RPMI8226 (cell line): ENCODE measurements at places on chromosomes 6 and 20.

DNA sequence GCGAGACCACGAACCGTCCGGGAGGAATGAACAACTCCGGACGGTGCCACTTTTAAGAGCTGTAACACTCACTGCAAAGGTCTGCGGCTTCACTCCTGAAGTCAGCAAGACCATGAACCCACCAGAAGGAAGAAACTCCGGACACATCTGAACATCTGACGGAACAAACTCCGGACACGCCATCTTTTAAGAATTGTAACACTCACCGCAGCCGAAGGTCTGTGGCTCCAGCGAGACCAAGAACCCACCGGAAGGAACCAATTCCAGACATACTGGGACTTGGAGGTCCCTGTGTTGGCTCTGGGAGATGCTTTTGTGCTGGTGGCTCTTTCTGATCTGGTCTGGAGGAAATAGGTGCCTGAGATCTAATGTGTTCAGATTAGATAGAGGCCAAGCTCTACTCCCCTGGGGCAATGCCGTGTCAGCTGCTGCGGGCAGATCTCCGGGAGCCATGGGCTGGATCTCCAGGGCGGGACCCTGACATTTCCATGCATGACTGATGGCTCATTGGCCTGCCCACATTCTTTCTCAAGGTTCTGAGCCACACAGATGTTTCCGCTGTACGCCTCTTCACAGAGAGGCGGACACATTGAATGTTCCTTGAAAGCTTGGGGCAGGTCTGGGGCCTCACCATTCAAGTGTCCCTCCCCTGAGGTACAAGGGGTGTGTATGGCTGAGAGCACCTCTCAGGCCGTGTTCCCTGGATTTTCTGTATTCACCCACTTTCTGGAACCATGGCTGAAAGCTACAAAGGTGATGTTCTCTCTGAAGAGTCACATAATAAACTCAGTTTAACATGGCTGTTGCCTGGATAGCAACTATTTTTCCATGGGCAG, 29.3 kb downstream of the GMPR start:
- DNase-seq, result no peak

GRCh38 chr6:836276-836853, 143.4 kb upstream of the EXOC2 start:
- DNase-seq, result no peak

DNA sequence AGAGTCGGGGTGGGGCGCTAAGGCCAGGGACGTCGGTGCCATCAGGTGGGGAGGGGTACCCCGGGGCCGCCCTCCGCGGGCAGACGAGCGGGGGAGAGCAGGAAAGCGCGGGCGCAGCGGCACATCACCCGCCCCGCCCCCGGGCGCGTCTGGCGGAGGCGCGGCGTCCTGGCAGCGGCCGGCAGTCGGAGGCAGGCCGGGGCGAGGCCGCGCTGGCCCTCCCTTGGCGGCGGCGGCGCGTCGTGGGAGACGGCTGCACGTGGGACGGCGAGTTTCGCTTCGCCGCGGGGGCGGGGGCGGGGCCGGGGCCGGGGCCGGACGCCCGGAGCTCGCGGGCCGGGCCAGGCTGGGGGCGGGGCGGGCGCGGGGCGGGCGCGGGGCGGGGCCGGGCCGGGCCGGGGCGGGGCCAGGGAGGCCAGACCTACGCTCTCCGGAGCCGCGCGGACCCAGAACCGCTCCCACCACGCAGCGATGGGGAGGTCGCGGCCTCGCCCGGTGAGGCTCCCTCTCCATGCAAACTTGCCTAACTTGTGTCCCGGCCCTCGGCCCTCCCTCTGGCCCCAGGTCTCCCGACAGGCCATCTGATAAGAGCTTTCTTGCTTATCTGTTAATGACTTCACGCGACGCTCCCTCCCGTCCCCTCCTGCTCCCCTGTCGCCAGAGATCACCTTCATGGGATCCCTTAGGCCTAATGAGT, 12.5 kb downstream of the ITPR3 start:
- peak; percentile 78 for DNase-seq

GRCh38 chr6:119160911-119161310, 82.4 kb upstream of the FAM184A start:
- no peak for DNase-seq

DNA sequence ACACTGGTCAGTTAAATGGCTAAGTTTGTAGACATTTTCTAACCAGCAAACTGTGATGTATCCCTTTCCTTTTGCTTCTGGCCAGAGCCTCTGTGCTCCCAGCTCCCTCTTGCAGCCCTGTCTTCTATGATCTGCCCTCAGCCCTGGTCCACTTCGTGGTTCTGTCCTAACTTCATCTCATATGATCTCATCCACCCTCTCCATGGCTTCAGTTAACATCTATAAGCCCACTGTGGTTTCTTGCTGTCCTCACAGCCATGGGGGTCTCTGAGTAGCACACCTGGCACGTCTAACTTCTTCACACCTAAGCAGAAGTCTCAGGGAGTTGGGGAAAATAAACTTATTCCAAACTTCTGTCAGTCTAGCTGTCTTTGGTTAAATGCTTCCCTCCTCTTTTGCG, 81.8 kb downstream of the IRF4 start:
- no peak for DNase-seq

GRCh38 chr20:24663496-24663895, 194.1 kb downstream of the SYNDIG1 start:
- DNase-seq, result no peak

GRCh38 chr6:158516098-158516497, 43.8 kb upstream of the TMEM181 start:
- DNase-seq, result no peak

- DNase-seq, result no peak
Observed at GRCh38 chr20:33046412-33046811, 7.3 kb upstream of the BPIFB3 start.

DNA sequence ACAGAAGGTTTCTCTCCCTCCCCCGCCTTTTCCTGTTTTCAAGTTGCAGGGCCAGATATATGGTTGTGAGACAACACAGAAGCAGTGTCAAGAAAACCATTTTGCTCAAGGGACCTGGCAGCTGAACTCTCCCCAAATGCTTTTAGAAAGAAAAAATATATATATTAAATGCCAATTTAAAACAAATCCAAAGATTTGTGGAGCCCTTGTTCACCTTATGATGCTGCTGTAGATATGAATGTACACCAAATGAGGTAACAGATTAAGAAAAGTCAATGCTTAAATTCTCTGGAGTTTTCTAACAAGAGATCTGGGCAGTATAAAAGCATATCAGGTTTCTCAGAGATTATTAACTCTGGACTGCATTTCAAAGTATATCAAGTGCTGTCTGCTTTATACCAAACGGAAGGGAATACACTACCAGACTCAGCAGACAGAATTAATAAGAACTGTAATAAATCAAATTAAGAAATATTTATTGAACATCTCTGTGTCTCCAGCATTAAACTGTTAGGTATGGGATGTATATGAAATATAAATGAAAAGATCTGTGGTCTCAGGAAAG, 357.5 kb downstream of the HDGFL1 start:
- no peak for DNase-seq

- no peak for DNase-seq
Observed at GRCh38 chr20:3686867-3687321, 5.1 kb upstream of the ADAM33 start.

- DNase-seq, result no peak
Observed at GRCh38 chr6:43782764-43783513, 12.9 kb downstream of the VEGFA start.

DNA sequence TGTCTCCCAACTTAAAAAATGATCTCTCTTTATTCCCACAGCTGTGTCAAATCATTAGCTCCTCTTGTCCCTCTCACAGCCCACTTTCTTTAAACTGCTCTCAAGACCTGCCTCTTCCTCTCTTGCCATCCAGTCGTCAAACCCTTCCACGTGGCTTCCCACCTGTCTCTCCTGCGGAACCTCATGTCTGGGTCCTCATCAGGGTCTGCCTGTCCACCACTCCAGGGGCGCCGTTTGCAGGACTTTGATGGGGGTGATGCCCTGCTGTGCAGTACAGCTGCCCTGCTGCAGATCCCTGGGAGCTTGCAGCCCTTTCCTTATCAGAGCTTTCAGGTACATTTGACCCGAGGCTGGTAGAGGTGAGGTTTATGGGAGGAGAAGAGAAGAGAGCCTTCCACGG, 114.8 kb downstream of the DHX35 start:
- no peak for DNase-seq

- DNase-seq, result no peak
Observed at GRCh38 chr6:73612611-73613010, 41.2 kb downstream of the SLC17A5 start.

- DNase-seq, result no peak
Observed at GRCh38 chr20:1879369-1879768, 15.8 kb upstream of the SIRPA start.

DNA sequence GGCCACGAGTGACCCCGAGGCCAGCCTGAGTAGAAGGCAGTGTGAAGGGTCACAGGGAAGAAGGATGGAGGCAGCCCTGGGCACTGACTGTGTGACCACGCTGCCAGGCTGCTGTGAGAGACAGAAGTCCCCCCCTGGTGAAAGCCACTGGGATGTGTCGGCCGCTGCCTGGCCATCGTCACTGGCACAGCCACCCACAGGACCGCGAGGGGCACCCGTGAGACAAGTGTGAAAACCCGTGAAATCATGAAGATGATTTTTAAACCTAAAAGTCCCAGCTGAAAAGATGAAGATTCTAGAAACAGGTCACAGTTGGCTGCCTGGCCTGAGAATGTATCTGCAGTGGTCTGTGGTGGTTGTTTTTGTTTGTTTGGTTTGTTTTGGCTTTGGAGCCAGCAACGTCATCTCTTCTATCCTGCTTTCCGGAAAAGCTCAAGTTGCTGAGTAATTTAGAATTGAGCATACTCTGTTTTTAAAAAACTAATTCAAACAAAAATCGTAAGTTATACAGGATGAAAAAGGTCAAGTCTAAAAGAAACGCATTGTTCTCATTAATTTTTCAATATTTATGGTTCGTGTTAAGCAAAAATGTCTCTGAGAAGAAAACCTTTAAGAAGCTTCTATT, 94.7 kb downstream of the HUS1B start:
- DNase-seq, result no peak

- no peak for DNase-seq
Observed at GRCh38 chr20:61748376-61748775, 317.3 kb downstream of the TAF4 start.

- DNase-seq, result no peak
Observed at GRCh38 chr20:3760655-3761348, 6.8 kb downstream of the ADISSP start.

DNA sequence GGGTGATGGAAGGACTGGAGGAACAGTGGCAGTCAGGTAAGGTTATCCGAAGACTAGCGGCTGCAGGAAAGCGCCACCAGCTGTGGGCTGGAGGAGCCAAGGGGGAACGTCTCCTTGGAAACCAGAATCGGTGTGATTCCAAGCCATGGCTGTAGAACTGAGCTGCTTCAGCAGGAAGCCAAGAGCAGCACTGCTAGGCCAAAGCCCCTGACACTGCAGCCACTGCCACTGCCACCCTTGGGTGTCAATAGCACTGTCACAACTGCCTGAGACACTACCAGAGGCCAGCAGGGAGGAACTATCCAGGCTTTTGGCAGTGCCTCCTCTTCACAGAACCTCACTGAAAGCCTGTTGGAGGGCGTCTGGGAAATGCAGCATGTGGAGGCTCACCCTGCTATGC, 289.6 kb upstream of the SUPT3H start:
- no peak for DNase-seq

GRCh38 chr6:153590411-153590810, 448.6 kb upstream of the OPRM1 start:
- no peak for DNase-seq

GRCh38 chr20:25273541-25274358, 25.9 kb downstream of the PYGB start:
- no peak for DNase-seq

DNA sequence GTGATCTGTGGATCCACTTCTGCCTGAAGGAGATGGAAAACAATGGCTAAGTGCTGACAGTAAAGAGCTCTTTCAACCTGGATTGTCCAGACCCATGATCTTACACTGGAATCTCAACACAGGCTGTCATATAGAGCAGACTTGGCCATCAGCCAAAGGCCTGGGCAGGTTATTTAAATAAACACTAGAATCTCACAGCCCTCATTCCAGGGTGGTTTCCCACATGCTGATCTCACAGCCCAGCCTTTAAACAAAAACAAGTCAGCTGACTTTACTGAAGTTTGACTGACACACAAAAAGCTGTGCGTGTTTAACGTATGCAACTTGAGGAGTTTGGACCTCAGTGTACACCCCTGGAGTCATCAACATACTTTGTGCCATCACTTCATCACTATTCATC, 28.4 kb downstream of the SYNDIG1 start:
- DNase-seq, result peak; percentile 56

DNA sequence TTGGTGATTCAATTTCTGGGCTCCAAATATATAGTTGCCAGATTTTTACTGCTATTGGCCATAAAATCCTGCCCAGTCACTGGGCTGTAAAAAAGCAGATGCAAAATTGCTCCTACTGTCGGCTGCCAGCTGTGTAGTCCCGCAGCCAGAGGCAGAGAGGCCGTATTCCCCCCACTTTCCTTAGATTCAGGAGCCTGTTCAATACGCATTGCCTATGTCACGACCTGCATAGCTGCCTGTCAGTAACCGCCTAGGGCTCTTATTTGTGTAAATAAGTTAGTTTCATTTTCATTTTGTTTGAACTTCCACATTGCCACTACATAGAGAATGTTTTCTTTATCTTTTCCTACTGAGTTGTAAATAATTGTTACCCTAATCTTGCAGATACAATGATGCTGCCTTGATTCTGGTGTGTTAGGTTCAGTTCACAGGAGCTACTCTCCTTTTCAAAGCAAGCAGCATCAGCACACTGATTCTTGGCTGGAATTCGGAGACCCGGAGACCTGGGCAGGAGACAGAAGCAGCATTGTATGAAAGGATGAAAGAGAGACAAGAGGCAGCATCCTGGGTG, 46.0 kb upstream of the UST start:
- peak; percentile 44 for DNase-seq

- DNase-seq, result no peak
Observed at GRCh38 chr6:163401039-163401885, 13.3 kb upstream of the QKI start.

- no peak for DNase-seq
Observed at GRCh38 chr6:153038378-153039057, 36.0 kb upstream of the MTRF1L start.

- DNase-seq, result no peak
Observed at GRCh38 chr6:125511809-125512396, 210.1 kb upstream of the HDDC2 start.
